ENCODE measurements at places on chromosomes 13 and 19.

- no peak for DNase-seq
Observed at GRCh38 chr13:97858161-97858560, 95.3 kb upstream of the IPO5 start.

- DNase-seq = no peak
Observed at GRCh38 chr13:95355494-95355893, 54.2 kb upstream of the ABCC4 start.

- no peak for DNase-seq
Observed at GRCh38 chr13:48320891-48321510, 17.4 kb downstream of the RB1 start.

DNA sequence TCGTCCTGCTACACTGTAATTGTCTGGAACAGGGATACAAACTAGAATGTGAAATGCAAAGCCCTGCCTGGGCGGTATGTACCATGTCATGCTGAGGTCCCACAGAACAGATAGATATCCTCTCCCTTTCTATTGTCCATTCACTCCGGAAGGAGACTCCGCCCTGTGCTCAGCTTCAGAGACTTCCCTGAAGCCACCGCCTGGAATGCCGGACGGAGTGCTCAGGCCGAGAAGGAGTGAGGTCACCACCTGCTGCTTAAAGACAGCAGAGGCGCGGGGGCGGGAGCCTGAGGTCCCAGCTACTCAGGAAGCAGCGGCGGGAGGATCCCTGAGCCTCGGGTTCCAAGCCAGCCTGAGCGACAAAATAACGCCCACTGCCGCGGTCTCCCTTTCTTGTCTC is 890 bp upstream of the ZNF611 start:
- DNase-seq = no peak

- no peak for DNase-seq
Observed at GRCh38 chr13:42539670-42540069, 34.3 kb upstream of the TNFSF11 start.

- DNase-seq = no peak
Observed at GRCh38 chr13:49353908-49354307, 90.0 kb downstream of the CAB39L start.

DNA sequence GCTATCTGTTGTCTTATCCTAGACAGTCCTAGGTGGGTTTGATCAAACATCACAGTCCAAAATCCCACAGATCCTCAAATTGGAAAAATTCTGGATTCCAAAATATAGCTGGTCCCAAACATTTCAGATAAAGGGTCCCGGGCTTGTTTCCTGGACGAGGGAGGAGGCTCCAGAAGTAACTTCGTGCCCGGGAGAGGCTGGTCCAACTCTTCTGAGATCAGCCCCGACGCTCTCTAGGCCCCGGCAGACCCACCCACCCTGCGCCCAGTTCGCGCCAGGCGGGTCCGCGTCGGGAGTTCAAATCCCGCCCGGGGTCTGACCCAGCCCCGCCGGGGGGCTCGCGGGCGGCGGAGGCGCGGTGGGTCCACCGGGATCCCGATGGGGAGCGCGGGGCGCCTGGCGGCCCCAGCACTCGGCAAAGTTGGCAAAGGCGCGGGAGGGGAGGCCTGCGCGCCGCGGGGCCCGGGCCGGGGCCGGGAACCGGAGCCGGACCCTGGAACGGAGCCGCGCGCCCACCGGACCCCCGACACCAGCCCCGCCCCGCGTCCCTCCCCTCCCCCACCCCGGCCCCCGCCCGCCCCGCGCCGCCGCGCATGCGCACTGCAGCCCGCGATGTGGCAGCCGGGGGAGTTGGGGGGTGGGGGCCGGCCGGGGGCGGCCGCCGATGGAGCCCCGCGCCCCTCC is 513 bp downstream of the MIER2 start:
- no peak for DNase-seq

DNA sequence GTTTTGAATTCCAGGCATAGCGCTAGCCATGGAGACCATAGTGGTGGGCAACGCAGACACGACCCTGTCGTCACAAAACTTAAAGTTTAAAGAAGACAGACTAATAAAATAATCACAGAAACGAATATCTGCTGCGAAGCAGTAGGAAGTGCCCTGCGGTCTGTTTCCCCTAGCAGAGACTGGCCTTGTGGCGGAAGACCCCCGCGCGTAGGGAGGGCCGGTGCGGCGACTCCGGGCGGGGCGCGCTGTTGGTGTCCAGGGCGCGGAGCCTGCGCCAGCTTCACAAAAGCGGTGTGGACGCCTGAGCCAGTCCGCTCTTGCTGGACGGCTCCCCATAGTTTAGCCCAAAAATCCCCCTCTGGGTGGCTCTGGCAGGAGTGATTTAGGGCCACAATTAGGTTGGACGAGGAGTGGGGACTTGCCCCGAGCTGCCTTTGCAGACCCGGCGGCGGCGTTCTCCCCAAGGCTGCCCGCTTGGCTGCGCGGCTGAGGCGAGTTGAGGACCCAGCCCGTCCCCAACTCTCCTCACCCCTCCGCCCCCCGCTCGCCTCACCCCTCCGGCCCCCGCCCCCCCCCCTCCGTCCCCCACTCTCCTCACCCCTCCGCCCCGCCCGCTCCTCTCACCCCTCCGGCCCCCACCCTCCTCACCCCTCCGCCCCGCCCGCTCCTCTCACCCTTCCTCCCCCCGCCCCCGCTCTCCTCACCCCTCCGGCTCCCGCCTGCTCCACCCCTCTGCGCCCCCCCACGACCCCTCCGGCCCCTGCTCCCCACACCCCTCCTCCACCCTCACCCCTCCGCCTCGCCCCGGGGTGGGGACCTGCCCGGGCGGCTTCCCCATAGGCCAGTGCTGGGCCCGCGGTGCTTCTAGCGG is 14.2 kb upstream of the LATS2 start:
- DNase-seq = no peak

DNA sequence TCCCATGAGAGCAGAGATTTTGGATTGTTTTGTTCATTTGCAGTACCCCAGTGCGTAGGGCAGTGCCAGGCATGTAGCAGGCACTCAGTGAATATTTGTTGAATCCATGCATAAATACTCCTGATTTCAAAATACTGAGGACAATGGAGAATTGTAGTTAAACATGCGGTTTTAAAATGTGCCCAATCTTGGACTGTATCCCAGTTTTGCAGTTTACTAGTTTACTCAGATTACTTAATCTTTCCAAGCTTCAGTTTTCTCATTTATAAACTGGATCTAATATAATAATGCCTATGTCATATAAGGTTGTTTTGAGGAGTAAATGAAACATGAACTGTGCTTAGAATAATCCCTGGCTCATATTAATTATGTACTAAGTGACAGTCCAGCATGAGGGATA is 39.0 kb downstream of the RCBTB2 start:
- no peak for DNase-seq

DNA sequence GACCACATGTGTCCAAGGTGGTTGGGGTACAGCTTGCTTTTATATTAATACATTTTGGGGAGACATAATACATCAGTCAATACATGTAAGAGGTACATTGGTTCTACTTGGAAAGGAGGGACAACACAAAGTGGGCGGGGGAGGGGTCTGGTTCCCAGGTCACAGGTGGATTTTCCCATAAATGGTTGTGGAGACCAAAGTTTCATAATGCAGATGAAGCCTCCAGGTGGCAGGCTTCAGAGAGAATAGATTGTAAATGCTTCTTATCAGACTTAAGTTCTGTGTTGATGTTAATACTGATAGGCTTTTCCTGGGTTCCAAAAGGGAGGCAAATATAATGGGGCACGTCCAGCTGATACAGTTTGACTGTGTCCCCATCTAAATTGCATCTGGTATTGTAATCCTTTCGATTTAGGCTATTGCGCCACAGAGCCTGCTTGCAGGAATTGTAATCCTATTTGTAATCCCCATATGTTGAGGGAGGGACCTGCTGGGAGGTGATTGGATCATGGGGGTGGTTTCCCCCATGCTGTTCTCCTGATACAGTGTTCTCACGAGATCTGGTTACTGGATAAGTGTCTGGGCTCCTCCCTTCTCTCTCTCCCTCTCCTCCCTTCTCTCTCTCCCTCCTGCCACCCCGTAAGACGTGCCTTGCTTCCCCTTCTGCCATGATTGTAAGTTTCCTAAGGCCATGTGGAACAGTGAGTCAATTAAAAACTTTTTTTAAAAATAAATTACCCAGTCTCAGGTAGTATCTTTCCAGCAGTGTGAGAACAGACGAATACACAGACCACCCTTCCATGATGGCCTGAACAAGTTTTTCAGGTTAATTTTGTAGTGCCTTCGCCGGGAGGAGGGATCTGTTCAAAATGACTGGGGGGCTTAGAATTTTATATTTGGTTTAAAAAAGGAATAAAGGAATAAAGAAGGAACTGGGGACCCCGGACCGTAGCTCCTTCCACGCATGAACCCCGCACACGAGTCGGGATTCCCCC is 44.9 kb downstream of the ZNF823 start:
- no peak for DNase-seq

GRCh38 chr19:36060430-36060829 is 5.7 kb downstream of the WDR62 start:
- peak; percentile 7 for DNase-seq

DNA sequence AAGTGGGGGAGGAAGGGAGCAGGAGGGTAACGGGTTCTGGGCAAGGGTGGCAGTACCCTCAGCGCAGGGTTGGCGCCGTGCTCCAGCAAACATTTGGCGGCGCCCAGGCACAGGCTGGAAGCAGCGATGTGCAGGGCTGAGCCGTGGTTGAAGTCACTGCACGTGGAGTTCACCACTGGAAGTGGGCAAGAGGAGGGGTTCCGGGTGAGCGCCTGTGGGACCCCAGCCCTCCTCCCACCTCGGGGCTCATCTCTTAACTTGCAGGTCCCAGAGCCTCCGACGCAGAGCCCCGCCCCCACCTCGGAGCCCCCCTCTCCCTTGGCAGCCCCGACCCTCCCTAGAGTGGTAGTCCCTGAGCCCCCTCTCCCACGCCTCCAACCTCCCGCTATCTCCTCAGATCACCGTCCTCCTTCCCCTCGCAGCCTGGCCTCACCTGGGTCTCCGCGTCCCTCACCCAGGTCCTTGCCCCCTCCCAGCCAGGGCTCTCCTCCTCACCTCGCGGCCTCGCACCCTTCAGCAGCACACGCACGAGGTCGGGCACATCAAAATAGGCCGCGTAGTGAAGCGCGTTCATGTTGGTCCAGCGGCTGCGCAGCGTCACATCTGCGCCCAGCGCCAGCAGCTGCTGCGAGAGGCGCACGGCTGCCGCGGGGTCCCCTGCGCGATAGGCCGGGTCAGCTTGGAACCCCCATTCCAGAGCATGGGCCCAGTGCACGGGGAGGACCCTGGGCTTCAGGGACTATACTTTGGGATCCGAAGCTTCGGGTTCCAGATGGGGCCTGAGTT is 6.4 kb downstream of the CLIP3 start:
- DNase-seq = no peak

DNA sequence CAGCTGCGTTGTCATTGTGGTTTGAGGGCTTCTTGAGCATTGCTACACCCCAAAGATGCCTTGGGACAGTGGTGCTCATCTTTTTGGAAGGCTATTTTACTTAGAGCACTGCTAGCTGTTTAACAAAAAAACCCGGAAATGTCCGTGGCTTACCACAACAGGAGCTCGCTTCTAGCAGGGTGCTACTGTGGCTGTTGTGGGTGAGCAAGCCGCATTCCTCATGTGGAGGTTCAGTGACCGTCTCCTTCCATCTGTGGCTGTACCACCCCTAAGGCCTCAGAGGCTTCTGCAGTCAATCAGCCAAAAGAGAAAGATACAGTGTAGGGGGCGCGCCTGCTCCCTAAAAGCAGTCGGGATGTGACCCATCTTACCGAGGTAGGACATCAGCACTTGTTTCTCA is 1004.2 kb downstream of the UQCRFS1 start:
- DNase-seq = no peak

DNA sequence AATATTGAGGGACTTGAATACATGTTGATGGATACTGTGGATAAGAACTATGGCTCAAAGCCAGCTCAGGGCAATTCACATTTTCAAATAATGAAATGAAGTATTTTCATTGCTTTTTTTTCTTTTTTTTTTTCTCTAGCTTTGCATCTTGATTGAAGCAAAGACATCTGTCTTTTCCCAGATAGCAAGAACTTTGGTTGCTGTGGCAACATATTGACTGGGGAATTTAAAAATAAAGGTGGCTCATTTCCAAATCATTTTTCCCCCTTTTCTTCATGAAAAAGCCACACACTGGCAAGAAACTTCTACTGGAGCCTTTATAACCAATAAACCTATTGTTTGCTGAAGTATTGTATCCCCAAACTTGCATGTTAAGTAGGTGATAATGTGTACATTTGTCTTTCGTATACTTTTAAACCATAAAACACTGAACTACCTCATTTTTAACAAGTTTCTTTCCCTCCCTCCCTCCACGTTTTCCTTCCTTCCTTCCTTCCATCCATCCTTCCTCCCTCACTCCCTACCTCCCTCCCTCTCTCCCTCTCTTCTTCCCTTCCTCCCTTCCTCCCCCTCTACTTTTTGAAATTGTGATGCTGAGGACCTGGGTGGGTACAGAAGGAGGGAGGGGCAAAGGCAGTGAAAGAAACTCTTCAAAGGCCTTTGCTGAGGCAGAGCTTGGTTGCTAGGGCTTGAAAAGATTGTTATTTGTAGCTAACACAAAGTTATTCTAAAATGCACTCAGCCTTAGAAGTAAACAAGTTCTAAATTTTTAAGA is 343.5 kb upstream of the SPRY2 start:
- DNase-seq = no peak

DNA sequence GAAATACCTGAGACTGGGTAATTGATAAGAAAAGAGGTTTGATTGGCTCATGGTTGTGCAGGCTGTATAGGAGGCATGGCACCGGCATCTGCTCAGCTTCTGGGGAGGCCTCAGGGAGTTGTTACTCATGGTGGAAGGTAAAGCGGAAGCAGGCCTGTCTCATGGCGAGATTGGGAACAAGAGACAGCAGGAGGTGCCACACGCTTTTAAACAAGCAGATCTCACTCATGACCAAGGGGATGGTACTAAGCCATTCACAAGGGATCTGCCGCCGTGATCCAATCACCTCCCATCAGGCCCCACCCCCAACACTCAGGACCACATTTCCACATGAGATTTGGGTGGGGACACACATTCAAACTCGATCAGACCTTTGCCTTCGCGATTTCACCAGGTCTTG is 86.2 kb downstream of the ANKRD10 start:
- DNase-seq = no peak

- DNase-seq = no peak
Observed at GRCh38 chr13:106617561-106617960, 49.6 kb upstream of the ARGLU1 start.

DNA sequence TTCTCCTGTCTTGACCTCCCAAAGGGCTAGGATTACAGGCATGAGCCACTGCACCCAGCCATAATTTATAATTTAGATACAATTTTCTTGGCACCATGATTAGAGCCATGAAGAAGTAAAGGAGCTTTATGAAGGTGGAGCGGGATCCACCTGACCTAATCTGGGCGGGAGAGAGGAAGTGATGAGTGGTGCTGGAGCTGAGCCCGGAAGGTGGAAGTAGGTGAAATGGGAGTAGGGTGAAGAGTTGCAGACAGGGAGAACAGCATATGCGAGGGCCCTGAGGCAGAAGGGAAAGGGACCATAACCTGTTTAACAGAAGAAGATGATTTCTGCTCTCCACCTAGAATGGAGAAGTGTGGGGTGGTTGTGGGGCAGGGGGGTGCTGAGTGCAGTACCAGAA is 4.2 kb downstream of the BLOC1S3 start:
- no peak for DNase-seq

Data from stimulated activated CD8-positive, alpha-beta memory T cell treated with anti-CD3 and anti-CD28 coated beads, Interleukin-4, amount 100 ng/mL, for 24 hours (primary cell).